Caco-2 (cell line): ENCODE measurements at places on chromosomes 6 and 20. TPM values are rescaled to one million over a fixed set of nuclear protein-coding genes. Genes with fewer than 3 reads are reported as not detected.

Gene OTOR
- total RNA-seq: not detected in 2 replicates

Gene HAO1
- not detected in 2 replicates for total RNA-seq

- no peaks in the 10 kb centered on the region for H3K27me3 ChIP-seq
- H3K36me3 ChIP-seq: no peaks in the 10 kb centered on the region
- H3K4me3 ChIP-seq: no peak overlapping the region
- no peak overlapping the region for H3K27ac ChIP-seq
- DNase-seq: no peak
Measured at GRCh38 chr6:148611213-148611612, 135.6 kb upstream of the UST start.

- no peak overlapping the region for H3K27ac ChIP-seq
- H3K4me1 ChIP-seq: peaks cover 7% of the 10 kb centered on the region; the same call in 1 of the 2 replicates
- no peaks in the 10 kb centered on the region for H3K27me3 ChIP-seq
- no peak for DNase-seq
- no peak overlapping the region for H3K4me3 ChIP-seq
- no peaks in the 10 kb centered on the region for H3K36me3 ChIP-seq
Measured at GRCh38 chr6:142925575-142926110, 19.3 kb downstream of the HIVEP2 start.

DNA sequence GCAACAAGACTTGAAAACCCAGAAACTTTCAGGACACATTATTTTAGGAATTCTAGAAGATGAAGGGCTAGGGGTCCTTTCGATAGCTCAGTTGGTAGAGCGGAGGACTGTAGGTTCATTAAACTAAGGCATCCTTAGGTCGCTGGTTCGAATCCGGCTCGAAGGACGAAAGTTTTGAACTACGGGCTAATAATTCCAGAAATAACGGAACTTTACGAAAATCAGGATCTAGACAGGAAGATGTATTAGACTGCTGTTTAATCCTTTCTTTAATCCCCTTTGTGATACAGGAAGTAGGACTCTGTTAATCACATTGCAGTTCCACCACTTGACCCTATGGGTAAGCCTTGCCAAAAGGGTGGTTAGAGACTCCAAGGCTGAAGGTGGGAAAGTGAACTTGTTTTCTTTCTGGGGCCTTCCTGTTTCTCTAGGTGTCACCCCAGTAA is 21.2 kb upstream of the ABT1 start:
- H3K4me3 ChIP-seq: no peak overlapping the region
- H3K27ac ChIP-seq: no peak overlapping the region
- no peaks in the 10 kb centered on the region for H3K27me3 ChIP-seq

Gene UCKL1
- total RNA-seq: 101 and 113 TPM in 2 replicates

DNA sequence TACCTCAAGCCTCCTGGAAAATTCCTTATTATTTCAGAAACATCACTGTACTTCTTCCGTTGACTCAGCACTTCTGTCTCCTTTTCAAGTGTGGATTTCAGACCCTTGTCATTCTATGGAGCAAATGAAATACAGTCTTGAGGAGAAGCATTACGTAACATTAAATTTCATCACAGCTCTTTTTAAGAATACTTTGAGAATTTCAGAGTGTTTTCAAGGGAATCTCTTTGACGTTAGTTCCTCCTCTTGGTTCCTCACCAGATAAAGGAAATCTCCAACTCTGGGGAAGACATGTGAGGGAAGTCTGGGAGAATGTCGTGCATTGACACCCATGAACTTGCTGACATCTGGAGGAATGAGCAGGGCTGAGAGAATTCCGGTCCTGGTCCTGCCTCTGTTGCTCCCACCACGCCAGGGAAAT is 32.3 kb downstream of the UST start:
- no peak for DNase-seq
- H3K4me1 ChIP-seq: no peaks in the 10 kb centered on the region
- no peaks in the 10 kb centered on the region for H3K27me3 ChIP-seq
- no peak overlapping the region for H3K4me3 ChIP-seq
- no peak overlapping the region for H3K27ac ChIP-seq
- H3K36me3 ChIP-seq: no peaks in the 10 kb centered on the region

Gene C20orf202
- total RNA-seq: not detected in 2 replicates

DNA sequence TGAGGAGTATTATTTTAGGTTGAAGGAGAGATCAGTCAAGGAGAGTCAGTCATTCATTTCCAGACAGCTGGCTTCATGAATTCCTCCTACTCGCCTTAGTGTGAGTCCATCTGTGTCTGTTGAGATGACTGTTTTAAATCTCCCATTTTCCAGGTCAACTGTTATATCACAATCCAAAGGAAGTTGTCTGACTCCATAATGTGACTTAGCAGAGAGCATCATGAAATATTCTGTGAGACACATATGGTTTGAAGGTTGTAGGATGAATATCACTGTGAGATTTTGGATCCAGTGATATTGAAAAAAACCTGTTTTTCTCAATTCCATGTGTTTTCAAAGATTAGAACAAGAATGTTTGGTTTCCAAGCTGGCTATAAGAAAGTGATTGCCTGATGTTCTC is 530.2 kb upstream of the MAN1A1 start:
- H3K4me1 ChIP-seq: no peaks in the 10 kb centered on the region
- no peak overlapping the region for H3K27ac ChIP-seq
- no peak overlapping the region for H3K4me3 ChIP-seq

Gene SLCO4A1
- 18.7 and 23.6 TPM in 2 replicates for total RNA-seq

- no peaks in the 10 kb centered on the region for H3K36me3 ChIP-seq
- no peak overlapping the region for H3K4me3 ChIP-seq
- DNase-seq: no peak
Measured at GRCh38 chr6:158756126-158756525, 63.0 kb downstream of the EZR start.

Gene TFAP2D
- total RNA-seq: not detected in 2 replicates
